ENCODE measurements at places on chromosomes 3 and 15.

- DNase-seq, result no peak
These were observed 602 bp upstream of the SLTM start for GRCh38 chr15:58934114-58934447.

DNA sequence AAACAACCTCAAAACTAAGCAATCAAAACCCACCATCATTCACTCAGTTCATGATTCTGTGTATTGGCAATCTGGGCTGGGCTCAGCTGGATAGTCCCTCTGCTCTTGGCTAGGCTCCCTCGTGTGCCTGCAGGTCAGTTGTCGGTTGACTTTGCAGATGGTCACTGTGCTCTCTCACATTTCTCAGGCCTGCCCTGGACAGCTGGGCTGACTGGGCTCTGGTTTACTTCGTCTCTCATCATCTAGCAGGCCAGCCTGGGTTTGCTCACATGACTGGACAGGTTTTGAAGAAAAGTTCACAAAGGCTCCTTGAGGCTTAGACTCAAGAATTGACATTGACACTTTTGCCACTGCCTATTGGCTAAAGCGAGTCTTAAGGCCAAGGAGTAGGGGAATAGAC is 105.0 kb upstream of the CTNNB1 start:
- DNase-seq, result no peak

DNA sequence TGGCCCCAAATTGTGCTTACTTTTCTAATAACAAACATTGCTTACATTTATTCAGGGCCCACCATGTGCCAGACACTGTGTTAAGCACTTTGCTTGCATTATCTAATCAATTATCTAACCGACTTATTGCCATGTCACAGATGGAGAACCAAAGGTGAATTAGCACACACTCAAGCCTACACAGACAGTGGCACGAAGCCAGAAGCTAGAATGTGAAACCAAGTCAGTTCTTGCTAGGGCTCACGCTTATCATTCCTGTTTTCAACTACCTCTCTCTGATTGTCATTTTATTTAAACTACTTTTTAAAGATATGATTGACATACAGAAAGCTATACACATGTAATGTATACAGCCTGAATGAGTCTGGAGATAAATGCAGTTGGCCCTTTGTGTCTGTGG is 215.7 kb upstream of the CFAP20DC start:
- no peak for DNase-seq

GRCh38 chr3:172319595-172319994 is 128.7 kb downstream of the GHSR start:
- no peak for DNase-seq

DNA sequence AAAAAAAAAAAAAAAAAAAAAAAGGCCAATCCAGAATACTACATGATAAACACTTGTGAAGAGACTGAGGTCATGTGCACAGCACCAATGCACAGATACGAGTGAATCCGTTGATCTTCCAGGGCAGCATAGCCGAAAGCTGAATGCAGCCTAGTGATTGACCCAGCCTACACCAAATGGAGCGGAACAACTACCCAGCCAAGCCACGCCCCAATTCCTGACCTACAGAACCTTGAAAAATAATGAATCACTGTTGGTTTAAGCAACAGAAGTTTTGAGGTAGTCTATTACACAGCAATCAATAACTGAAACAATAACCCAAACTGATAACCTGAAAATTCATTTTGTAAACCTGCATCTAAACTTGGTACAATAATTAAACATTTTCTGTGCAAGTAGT is 361.0 kb downstream of the FHIT start:
- no peak for DNase-seq

DNA sequence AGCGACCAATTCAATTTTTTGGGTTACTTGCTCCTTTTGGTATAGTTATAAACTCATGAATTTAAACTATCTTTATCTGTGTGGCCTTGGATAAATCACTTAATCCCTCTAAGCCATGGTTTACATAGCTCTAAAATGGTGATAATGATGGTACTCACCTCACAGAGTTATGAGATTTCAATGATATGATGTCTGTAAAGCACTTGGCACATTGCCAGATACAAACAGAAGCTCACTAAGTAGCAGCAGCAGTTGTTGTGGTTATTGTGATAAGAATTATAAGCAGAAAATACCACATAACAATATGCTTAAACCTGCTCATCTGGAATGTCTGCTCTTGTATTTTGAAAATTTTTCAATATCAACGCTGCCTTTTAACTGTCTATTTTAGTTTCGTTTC is 185.1 kb upstream of the SNTN start:
- no peak for DNase-seq

DNA sequence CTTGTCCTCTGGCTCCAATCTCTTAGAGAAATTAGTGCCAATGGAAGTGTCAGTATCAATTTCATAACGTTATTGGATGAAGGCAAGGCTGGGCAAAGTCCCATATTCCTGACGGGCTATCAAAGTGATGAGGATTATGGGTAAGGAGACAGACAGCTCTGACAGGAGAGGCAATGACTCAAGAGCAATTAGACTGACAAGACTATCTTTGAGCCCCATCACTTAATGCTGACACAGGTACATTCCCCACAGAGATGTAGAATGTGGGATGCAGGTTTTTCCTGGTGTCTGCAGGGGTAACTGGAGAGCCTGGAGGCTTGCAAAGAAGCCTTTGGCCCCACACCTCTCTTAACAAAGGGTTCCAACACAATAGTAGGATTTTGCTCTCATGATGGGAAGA is 208.3 kb downstream of the NTRK3 start:
- DNase-seq, result no peak

GRCh38 chr3:112736805-112737566 is 96.0 kb upstream of the CCDC80 start:
- DNase-seq, result peak; percentile 22

DNA sequence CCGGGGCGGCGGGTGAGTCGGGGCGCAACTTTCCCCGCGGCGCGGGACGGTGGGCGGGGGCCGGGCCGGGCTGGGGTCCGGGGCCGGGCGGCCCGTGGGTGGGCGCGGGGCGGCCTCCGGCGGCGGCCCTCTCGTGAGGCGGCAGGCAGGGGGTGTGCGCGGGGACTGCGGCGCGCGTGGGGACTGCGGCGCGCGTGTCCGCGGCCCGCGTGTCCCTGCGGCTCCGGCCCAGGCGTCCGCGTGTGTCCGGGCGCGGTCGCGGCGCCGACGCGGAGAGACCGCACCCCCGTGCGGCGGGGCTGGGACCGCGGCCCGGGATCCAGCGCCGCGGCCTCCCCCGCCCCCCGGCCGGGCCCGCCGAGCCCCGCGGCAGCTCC is 349 bp downstream of the PLXNA1 start:
- DNase-seq, result no peak

- DNase-seq, result no peak
These were observed 222.6 kb downstream of the ZNF385D start for GRCh38 chr3:21528291-21528995.

- no peak for DNase-seq
These were observed 32.5 kb downstream of the WNT5A start for GRCh38 chr3:55454611-55455010.
